ENCODE measurements at places on chromosomes 1 and 21. TPM values are rescaled to one million over a fixed set of nuclear protein-coding genes. Genes with fewer than 3 reads are reported as not detected.

GRCh38 chr21:15895142-15896106 lies 165.6 kb downstream of the USP25 start:
- DNase-seq, result no peak

DNA sequence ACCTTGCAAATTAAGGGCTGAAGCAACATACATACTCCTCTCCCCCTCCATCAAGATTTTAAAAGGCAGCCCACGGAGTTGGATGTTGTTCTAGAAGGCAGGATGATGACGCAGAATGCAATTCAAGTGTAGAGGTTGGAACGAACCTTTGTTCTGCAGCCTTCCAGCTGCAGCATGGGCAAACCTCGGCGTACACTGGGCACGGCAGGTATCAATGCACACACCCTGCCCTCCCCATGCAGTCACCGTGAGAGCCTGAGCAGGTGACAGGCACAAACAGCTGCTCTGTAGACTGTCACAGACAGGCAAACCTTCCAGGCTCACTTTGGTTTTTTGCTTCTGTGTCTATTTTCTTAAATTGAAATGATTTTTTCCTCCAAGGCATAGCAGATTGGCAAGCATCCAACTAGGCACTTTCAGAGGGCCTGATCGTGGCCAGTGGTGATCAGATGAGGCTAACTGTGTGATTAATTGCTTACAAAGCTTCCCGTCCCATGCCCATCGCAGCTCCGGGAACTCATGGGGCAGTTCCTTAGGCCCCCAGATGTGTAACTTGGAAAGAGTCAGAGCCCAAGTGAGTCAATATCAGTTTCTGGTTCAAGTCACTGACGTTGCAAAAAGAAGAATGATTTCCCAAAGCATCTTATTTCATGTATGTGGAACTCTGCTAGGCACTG lies 82.3 kb downstream of the ITPKB start:
- no peak for DNase-seq

DNA sequence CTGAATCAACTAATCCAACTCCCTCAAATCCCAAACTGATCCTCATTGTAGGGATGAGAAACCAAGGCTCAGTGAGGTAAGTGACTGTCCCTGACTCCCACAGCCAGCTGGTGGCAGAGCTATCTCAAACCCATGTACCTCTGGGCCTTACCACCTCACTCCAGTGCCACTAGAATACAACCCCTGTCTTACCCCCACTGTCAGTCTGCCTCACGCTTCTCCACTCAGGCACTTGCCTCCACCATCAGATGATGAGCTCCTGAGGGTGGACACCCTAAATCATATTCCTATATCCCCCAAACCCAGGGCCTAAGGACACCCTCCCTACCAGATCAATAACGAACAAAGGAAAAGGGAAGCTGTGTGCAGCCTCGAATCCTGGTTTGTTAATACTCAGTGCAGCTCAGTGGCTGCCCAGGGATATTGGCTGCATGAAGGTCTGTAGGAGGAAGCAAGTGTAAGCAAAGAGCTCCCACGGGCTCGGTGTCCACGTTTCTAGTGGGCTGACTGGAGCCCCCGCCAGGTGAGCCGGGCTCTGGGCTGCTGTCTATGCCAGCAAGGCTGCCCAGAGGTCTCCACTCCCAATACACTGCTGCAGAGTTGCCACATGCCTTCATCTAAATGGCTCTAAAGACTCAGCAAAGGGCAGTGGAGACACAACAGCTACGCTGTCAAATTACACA lies 533.4 kb downstream of the MATN1 start:
- no peak for DNase-seq

RPTN gene
- total RNA-seq, result not detected

KMO gene
- total RNA-seq, result 28.6 TPM

GRCh38 chr1:15951341-15952153 lies 24.4 kb downstream of the ZBTB17 start:
- no peak for DNase-seq

NCF2 gene
- total RNA-seq, result 11.4 TPM

GRCh38 chr1:198651650-198652400 lies 13.0 kb downstream of the PTPRC start:
- no peak for DNase-seq

- DNase-seq, result no peak
Measured at GRCh38 chr1:182978151-182978853, 25.3 kb upstream of the SHCBP1L start.

GRCh38 chr1:231162297-231162969 lies 575 bp downstream of the TRIM67 start:
- DNase-seq, result no peak

MPZ gene
- total RNA-seq, result 9.6 TPM

DNA sequence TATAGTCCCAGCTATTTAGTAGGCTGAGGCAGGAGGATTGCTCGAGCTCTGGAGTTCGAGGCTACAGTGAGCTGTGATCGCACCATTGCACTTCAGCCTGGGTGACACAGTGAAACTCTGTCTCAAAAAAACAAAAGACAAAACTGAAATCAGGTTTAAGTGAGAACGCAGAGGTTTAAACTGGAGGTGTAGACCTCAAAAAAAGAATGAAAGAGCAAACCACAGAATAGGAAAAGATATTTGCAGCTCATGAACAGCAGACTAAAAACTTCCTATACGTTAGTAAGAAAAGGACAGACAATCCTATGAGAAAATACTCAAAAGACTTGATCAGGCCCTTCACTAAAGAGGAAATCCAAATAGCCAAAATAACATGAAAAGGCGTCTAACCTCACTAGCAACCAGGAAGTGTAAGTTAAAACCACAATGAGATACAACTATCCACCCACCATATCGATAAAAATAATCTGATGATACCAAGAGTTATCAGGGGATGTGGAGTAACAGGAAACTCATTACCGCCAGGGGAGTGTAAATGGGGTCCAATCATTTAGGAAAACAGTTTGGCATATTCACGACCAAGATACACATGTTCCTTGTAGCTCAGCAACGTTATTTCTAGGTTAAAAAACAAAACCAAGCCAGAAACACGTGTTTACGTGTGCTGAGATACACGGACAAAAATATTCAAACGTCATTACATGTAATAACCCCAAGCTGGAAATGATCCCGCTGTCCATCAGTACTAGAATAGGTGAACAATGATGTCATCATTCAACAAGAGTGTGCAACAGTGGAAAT lies 9.8 kb downstream of the TNFRSF9 start:
- DNase-seq, result no peak

GRCh38 chr1:228904222-228904621 lies 168.9 kb downstream of the RHOU start:
- no peak for DNase-seq

CAMK1G gene
- total RNA-seq, result 0.37 TPM

DNA sequence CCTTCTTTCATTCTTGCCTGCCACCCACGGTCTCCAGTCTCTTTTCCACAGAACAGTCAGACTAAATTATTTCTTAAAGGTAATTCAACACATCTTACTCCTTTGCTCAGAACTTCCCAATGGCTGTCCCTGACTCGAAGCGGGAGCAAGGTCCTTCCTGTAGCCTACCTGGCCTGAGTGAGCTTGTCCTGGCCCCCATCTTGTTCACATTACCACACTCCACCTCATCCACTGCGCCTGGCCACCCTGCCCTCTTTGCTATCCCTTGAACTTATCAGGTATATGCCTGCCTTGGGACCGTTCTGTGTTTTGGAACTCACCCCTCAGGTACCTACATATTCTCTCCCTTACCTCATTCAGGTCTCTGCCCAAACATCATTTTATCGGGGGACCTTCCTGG lies 13.3 kb upstream of the GLIS1 start:
- DNase-seq, result no peak

DNA sequence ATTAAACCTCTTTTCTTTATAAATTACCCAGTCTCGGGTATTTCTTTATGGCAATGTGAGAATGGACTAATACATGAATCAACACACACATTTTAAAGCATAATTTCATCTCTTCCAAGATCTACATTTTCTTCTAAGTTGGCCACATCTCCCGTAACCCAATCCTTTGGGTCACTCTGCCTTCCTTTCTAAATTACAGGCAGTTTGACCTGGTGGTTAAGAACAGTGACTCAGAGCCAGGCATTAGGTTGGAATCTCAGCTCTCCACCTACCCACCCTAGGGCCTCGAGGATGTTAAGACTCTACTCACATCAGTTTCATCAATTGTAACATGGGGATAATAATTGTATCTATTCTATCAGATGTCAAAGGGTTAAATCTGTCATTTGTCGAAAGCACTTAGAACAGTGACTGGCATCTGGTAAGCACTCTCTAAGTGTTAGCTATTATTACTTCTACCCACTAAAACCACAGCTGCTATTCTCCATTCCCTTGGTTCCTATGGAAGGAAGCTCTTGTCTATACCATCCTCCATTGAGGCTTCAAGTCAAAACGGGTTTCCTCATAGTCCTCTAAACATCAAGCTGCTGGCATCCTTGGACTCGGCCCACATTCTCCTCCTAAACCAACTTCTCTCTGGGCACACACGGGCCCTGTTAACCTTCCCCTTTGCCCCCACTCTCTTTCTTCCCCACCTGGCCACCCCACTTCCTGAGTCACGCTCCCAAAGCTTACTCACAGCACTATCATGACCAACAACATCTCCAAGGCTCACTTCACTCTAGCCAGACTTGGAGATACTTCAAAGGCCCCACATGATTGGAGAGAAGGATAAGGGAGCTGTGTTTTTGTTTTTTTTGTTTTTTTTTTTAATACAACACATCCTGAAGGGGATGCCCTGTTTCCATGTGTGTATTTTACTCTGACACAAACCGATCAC lies 116.9 kb downstream of the TGFBR3 start:
- DNase-seq, result no peak

DNA sequence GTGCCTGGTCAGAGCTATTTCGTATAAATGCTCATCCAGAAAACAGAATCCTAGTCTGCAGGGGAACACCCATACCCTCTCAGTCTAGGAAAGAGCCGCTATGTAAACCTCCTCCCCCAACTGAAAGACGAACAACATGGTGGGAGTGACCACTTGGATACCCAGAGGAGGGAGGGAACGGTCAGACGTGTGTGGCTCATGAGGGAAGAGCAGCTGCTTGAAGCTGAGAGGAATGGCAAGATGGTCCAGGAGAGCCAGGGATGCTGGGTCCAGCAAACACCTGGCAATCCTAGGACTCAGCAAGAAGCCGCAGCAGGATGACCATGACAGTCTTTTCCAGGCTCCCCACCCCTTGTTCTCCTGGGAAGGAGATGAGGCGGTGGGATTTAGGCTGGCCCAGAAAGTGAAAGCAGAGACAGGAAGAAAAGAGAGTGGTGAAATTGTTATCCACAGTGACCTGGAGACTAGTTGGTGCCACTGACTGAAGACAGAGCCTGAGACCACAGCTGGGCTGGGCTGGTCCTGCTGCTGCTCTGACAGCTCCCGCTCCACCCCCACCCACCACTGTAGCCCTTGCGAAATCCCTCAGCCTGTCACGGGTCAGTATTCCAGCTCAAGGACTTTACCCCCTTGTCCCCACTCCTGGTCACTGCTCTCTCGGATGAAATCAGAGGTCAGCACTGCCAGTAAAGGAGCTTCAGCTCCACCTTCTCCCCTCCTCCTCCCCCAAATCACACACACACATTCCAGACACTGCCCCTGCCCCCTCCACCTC lies 3.6 kb downstream of the CERS2 start:
- DNase-seq, result peak; percentile 87

- peak; percentile 93 for DNase-seq
Measured at GRCh38 chr1:230104395-230105244, 37.6 kb downstream of the GALNT2 start.

GRCh38 chr1:205268846-205269680 lies 41.3 kb downstream of the TMCC2 start:
- DNase-seq, result no peak

- peak; percentile 85 for DNase-seq
Measured at GRCh38 chr1:32817815-32818786, 648 bp downstream of the S100PBP start.

TMEM201 gene
- total RNA-seq, result 2.4 TPM

DNA sequence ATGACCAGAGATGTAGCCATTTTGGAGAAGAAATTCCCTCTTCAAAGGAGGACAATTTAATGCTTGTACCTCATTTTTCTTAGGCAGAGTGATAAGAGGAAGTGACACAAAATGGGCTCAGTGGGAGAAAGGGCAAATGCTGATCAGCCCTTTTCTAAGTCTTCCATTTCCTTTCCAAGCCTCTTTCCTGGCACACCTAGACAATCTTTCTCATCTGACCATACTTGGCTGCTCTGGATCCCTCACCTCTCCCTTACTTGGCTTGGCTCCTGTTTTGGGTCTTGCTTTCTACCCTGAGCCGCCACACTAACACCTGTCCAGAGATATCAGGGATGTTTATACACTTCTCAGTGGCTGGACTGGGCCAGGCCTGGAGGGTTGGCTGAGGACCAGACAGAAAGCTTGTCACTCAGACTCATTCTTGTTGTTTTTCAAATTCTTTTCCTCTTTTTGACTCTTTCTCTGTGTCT lies 13.1 kb downstream of the TXNIP start:
- no peak for DNase-seq

- DNase-seq, result no peak
Measured at GRCh38 chr1:100268202-100268601, 2.2 kb downstream of the RTCA start.

DNA sequence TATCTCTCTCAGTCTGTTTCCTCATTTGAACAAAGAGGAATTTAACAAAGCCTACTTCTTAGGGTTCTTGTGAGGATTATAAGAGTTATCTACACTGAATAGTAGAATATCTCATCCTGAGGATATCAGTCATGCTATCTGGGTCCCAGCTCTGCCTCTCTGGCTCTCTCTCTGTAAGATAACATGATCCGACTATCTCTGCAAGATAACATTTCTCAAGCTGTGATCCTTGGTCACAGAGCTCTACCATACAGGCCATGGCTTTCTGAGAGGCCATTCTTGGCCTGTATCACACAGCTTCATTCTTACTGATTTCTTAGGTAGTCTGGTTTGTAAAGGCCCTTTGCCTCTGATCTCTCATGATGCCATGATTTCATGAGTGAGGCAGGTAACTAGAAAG lies 71.0 kb upstream of the TRABD2B start:
- peak; percentile 2 for DNase-seq

GRCh38 chr1:101079341-101079740 lies 53.8 kb upstream of the DPH5 start:
- DNase-seq, result no peak

DNA sequence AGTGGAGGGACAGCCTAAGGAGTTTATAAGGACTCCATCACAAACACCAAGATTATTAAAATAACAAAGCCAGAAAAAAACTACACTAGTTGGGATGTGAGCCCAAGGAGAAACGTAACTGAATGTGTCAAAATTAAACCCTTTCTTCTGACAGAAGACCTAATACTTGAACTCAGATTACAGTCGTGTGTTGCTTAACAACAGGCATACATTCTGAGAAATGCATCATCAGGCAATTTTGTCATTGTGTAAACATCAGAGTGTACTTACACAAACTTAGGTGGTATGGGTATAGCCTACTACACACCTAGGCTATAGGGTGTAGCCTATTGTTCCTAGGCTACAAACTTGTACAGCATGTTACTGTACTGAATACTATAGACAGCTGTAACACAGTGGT lies 23.4 kb downstream of the DSTYK start:
- DNase-seq, result no peak

RBM11 gene
- not detected for total RNA-seq
